ENCODE measurements at places on chromosomes 16 and 17.

DNA sequence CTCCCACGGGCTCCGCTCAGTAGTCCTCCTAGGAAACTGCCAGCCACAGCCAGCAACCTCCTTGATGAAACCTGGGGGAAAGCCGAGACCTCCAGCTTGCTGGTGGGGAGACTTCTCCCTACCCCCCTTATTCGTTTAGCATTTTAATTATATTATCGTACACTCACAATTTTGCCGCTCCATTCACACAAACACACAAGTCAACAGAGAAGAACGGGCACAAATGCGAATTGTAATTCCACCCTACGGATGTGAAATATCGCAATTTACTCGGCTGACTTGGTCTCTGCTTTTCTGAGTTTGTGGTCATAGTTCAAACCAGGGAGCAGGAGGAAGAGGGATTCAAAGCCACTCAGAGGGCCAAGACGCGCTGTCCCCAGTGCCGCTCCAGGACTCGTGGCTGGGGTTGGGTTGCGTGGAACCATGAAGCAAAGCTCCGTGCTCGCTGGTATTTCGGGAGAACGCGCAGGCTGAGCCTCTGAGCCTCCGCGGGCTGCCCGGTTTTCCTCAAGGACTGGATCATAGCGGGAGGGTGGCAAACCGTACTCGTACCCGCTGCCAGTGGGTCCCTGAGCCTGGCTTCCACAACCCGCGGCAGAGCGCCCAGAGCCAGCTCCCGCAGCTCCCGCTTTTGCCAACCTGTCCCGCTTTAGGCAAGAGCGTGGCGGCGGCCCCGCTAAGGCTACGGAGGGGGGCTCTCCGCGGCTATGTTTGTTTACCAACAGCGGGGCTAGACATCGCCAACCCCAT is 2.0 kb downstream of the LHX1 start:
- no peak for DNase-seq

DNA sequence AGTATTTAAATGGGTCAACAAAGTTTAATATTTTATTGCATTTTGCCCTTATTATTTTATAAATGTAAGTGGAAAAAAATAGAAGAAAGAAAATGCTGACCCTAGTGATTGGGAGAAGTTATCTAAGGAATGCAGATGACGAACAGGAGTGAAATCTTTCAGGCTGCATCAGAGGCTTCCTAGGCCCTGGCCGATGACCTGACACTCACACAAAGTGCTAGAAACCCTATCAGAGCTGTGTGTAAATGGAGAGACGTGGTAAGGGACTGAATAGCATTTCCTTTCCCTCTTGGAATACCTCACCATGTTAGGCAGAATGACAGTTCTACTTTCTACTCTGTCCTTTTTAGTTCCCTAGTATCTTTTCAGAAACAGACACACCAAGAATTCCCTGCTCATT is 44.9 kb upstream of the CNEP1R1 start:
- no peak for DNase-seq

DNA sequence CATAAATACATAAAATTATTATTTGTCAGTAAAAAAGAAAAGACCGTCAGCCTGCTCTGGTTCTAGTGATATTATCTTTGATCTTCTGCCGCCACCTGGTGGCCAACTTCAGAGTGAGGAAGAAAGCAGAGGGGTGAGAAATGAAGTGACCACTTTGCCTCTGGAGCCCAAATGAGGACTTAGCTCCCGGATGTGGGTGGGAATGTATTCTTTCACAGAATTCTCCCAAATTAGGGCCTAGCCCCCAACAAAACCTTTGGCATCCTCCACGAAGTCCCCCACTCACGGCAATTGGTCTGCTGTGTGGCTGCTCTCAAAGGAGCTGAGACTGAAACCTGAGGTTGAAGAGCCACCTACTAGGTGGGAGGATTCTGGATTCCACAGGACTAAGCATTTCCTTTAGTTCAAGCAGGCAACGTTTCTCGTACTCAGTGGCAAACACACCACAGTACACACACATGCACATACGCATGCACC is 4.9 kb upstream of the ZNF267 start:
- DNase-seq = peak; percentile 32

DNA sequence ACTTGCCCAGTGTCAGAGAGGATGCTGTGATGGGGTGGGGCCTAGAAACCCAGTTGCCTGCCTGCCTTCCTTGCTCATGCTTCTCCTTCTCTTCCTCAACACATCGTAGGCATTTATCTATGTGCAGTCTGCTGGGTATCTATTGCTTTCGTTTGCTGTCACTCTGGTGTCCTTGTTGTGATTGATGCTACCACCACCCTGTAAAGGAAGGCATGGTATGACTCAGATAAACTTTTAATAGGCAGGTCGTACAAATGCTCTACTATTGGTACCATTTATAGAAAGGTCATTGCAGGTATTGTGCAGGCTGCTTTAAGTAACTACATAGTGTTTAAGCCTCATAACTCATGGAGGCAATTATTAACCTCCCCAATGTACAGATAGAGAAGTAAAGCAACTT is 368.9 kb downstream of the UTP18 start:
- DNase-seq = no peak

DNA sequence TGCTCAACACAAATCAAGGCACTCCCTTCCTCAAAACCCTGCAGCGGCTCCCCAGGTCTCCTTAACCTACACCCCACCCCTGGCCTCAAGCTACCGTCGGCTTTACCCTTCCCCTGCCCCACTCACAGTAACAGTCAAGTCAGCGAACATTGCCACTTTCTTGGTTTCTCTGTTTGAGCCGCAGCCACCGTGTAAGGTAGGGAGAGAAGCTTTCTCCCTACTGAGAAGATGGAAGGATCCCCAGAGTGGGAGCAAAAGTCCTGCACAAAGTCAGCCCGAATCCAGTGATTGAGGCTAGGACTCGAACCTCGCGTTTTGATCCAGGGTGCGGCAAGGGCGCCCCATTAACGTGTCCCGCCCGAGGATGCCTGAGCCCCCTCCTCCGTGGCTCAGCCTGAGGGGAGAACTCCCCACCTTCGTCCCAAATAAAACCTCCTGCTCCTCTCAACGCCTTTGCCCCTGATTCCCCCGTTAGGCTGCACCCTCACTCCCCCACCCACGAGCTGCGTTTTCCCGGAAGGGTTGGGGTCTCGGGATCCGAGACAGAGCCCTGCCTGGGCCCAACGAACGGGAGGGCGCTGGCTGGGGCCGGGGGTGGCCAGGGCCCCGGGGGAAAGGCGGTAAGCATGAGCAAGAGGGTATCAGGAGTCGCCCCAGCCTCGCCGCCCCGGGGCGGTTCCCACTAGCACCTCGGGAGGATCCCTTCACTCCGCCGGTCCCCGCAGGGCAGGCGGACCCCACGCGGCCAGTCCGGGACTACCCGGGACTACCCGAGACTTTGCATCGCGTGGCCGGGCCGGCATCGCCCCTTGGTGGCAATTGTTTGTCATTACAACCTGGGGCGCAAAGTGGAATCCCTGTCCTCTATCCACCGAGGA is 9.9 kb upstream of the NAGS start:
- DNase-seq = no peak

DNA sequence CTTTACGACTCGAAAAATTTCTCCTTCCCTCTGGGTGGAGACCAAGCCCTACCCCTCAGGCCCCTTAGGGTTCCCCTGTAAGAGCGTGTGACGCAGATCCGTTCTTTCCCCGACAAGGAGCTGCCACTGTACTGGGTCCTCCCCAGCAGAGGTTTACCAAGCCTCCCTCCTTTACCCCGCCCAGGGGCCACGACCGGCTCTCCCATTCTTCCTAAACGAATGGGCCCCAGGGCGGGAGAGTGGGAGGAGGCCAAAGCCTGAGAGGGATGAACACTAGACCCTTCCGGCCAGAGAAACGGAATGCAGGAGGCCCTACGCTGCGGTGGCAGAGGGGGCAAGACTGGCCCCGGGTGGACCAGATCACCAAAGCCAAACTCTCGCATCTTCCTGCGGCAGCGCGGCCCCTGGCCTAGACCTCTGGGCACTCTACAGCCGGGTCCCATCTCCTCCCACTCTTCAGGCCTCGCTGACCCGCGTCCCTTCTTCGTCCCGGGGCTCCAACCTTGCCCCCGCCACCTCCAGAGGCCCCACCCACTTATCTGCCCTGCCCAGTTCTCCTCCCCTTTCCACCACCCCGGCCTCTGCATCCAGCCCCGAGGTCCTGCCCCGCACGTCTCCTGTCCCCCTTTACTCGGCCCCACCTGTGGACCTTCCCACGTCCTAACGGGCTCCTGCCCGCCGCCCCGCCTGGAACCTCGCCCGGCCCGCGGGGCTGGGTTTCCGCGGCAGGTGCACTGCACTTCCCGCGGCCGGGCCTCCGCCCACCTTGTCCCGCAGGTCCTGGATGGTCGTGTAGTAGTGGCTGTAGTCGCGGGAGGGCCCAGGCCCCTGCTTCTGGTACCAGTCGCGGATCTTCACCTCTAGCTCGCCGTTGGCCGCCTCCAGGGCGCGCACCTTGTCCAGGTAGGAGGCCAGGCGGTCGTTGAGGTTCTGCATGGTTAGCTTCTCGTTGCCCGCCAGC is 765 bp downstream of the KRT19 start:
- no peak for DNase-seq

DNA sequence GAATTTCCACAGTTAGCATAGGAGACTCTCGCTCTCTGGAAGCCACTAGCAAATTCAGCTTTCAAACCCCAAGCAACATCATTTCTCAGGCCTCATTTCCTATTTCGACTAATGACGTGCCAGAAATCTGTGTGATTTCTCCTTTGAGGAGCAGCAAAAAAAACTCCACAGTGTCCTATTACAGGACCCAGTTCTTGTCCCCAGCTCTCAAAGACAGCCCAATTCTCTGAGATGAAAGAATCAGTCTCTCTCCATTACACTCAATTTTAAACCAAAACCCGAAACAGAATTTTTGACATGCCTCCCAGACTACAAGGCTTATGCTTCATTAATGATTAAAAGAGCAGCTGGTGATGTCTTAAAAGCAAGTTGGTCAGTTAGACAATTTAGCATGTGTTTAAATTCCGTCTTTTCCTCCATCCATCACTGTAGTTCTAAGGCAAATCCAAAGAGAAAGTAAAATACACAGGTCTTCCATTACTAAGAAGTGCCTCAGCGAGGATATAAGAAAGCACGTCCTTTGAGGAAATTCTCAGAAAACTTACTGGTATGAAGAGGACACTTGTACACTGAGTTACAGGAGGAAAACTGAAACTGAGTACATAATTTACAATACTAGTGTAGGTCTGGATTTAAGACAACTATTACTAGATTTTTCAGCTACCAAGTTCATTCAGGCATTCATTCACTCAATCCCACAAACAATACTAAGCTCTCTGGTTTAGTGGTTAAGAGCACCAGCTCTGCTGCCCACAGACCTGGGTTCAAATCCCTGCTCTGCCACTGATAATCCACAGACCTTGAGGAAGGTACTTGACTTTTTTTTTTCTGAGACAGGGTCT is 12.5 kb downstream of the TOM1L2 start:
- peak; percentile 70 for DNase-seq

GRCh38 chr17:41812381-41813151 is at the start of gene FKBP10:
Gene FKBP10, plus strand, starts transcription at chr17:41813004. Its CDS starts 31 bp downstream, at chr17:41813035.
- DNase-seq = peak; percentile 84

GRCh38 chr17:48037838-48038323 is 284 bp upstream of the COPZ2 start:
- DNase-seq = no peak

- DNase-seq = peak; percentile 84
Measured at GRCh38 chr17:43778337-43779144, at the start of gene DUSP3. Gene DUSP3, minus strand, starts transcription at chr17:43778977. Its CDS starts 53 bp downstream, at chr17:43778924.

DNA sequence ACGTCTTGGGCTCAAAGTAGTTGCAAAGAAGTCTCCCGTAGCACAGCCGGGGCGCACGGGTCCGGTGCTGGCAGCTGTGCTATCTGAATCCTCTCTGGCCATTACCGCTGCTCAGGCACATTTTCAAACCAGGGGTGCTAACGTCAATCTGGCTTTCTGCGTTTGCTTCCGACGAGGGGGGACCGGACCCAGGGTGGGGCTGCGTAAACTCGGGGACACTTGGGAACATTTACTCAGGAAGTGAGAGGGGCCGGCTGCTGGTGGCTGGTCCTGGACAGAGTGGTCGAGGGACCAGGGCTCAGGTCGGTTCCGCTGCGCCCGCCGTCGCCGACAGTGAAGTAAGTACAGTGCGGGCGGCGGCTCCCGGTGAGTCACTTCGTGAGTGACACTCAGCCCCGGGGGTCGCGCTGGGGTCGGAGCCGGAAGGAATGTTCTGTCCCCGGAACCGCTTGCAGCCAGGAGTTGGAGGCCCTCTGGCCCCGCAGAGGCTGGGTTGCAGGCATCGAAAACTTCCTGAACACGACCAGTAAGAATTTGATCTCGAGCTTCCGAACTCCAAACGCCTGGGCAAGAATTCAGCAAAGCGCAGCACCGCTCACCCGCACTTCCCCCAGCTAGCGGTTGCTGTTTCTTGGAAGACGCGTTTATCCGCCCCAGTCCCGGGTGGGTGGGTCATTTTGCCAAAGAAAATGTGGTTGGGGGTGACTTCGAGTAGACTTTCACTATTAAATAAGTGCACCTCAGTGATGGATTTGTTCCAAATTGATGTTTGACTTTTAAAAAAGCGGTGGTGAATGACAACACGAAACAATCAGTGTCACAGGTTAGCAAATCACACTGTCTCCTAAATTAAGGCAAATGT is 1.4 kb upstream of the HS3ST3B1 start:
- peak; percentile 60 for DNase-seq

- DNase-seq = no peak
Measured at GRCh38 chr16:51756447-51757123, 605.5 kb upstream of the SALL1 start.

DNA sequence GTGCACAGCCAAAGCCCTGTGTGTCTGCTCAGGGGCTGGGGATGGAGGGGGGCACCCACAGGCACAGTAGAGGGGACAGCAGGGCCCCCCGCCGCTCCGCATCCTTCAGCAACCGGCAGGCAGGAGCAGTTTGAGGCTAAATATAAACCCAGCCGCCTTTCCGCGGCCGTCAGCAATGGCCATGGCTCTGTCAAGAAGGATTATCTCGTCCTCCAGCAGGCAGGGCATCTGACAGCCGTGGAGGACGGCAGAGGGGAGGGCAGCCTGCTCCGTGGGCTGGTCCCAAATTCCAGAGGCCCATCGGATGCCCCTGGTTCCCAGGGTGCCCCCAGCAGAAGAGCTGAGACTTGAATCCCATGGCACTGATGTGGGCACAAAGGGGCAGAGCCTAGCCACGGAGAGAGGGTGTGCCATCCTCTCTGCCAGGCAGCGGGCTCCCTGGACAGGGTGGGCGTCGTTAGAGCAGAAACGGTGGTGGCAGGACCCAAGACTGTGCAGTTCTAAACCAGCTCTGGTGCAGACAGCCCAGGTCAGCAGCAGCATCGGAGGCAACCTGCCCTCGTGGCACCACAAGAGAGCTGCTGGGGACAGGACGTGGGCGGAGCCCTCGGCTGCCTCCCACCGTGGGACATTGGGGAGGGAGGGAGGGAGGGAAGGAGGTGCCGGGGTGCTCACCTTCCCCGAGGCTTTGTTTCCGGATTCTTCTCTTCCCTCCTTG is 198.8 kb upstream of the CIBAR2 start:
- DNase-seq = no peak

DNA sequence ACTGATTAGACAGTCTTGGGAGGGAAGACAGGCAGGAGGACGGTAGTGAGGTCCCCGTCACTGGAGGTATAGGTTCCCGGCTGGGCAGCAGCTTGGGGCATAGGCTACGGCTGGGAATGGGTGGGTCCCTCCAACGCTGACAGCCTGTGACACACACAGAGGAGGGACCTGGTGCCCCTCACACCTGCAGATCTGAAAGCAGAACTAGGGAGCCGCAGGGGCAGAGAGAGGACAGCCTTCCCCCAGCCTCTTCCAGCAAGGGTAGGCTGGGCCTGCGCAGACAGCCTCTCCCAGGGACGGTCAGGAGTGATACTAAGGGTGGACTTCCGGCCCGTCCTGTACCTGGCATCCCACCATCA is 2.0 kb downstream of the P2RX1 start:
- DNase-seq = no peak

GRCh38 chr17:54172985-54173316 is 350.2 kb downstream of the KIF2B start:
- no peak for DNase-seq

Data from astrocyte (in vitro differentiated cells and primary cell).